ENCODE measurements at places on chromosomes 2 and 18. TPM values are rescaled to one million over a fixed set of nuclear protein-coding genes. Genes with fewer than 3 reads are reported as not detected.

Gene PTPN4
- total RNA-seq = 76.4 TPM

Gene IFIH1
- 90.0 TPM for total RNA-seq

Gene MTCL1
- total RNA-seq = 0.59 TPM

Gene OR6B2
- not detected for total RNA-seq

Gene DCTN1
- total RNA-seq = 98.3 TPM

Gene ERBB4
- total RNA-seq = not detected

Gene SERPINB4
- total RNA-seq = not detected

Gene IL36RN
- total RNA-seq = not detected

Gene CYP26B1
- total RNA-seq = not detected

Gene MCM6
- total RNA-seq = 130 TPM

Gene FNDC4
- not detected for total RNA-seq

Gene LRRTM1
- total RNA-seq = not detected

GRCh38 chr2:60556576-60557485, 3.4 kb upstream of the BCL11A start:
- H3K36me3 ChIP-seq = no peaks in the 10 kb centered on the region
- no peak overlapping the region for H3K27ac ChIP-seq
- H3K27me3 ChIP-seq = peaks cover 80% of the 10 kb centered on the region
- no peak for DNase-seq
- H3K4me3 ChIP-seq = peak overlapping the region; percentile 5
- H3K4me1 ChIP-seq = peaks cover 24% of the 10 kb centered on the region

- no peak overlapping the region for H3K4me3 ChIP-seq
- H3K27me3 ChIP-seq = no peaks in the 10 kb centered on the region
- no peaks in the 10 kb centered on the region for H3K4me1 ChIP-seq
These were observed 1531.7 kb upstream of the PIK3C3 start for GRCh38 chr18:40423291-40423690.

- no peaks in the 10 kb centered on the region for H3K4me1 ChIP-seq
- no peak overlapping the region for H3K4me3 ChIP-seq
- no peaks in the 10 kb centered on the region for H3K36me3 ChIP-seq
- peaks cover 43% of the 10 kb centered on the region for H3K27me3 ChIP-seq
- DNase-seq = no peak
- H3K27ac ChIP-seq = no peak overlapping the region
These were observed 256.5 kb downstream of the TGIF1 start for GRCh38 chr18:3706279-3707097.

- no peak for DNase-seq
- peaks cover 24% of the 10 kb centered on the region for H3K27me3 ChIP-seq
- H3K27ac ChIP-seq = no peak overlapping the region
- peaks cover 14% of the 10 kb centered on the region for H3K4me1 ChIP-seq
These were observed 29.9 kb upstream of the NAPG start for GRCh38 chr18:10495936-10496335.

DNA sequence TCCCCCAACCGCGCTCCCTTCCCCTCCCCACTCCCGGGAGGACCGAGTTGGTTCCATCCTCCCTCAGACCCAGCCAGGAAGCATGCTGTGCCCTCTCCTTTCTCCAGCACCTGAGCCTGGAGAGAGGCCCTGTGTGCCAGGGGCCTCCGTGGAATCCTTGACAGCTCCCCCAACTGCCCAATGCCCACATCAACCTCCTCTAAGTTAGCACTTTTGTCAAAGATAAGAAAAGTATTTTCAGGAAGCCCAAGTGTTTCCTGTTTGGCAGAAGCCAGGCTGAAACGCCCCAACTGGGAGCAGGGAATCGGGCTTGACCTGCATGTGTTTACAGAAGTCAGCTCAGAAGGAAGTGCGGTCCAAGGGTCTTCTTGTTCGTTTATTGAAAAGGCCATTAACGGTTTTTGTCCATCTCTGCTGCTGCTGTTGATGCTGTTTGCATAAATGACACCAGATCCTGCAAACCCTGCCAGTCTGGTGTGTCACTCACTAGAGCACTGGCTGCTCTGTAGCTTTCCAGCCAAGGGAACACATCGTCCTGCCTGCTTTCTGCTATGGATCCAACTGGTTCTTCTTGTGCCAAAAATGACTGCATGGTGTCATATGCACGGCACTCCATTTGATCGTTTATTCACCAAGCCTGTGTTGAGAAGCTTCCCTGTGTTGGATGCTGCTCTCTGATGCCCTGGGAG, 35.4 kb upstream of the COL6A3 start:
- no peaks in the 10 kb centered on the region for H3K36me3 ChIP-seq
- no peak for DNase-seq
- no peak overlapping the region for H3K4me3 ChIP-seq
- no peaks in the 10 kb centered on the region for H3K4me1 ChIP-seq
- no peaks in the 10 kb centered on the region for H3K27me3 ChIP-seq

GRCh38 chr2:1641523-1641922, 102.8 kb downstream of the PXDN start:
- no peak overlapping the region for H3K4me3 ChIP-seq
- H3K27ac ChIP-seq = no peak overlapping the region
- no peaks in the 10 kb centered on the region for H3K4me1 ChIP-seq
- no peaks in the 10 kb centered on the region for H3K36me3 ChIP-seq

- no peak for DNase-seq
- no peak overlapping the region for H3K27ac ChIP-seq
- H3K27me3 ChIP-seq = peaks cover 50% of the 10 kb centered on the region
- H3K36me3 ChIP-seq = peaks cover 2% of the 10 kb centered on the region
- H3K4me3 ChIP-seq = no peak overlapping the region
These were observed 138.8 kb upstream of the CTAGE1 start for GRCh38 chr18:22556222-22557167.

DNA sequence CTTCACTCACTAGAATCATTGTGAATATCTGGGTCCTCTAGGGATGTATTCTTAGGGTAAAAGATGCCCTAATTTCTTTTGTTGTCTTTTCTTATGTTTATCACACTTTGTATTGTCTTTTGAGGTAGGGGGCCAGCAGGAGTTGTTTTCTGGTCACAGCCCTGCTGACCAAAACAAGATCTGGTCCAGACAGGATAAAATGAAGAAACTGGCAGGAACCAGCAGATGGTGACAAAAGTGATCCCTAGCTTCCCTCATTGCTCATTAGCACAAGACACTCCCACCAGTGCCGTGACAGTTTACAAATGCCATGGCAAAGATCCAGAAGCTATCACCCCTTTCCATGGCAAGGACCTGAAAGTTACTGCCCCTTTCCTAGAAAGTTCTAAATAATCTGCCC, 81.7 kb upstream of the CCDC85A start:
- no peak for DNase-seq
- H3K36me3 ChIP-seq = no peaks in the 10 kb centered on the region
- H3K27ac ChIP-seq = no peak overlapping the region
- no peaks in the 10 kb centered on the region for H3K27me3 ChIP-seq
- H3K4me1 ChIP-seq = no peaks in the 10 kb centered on the region

- no peak for DNase-seq
- no peak overlapping the region for H3K4me3 ChIP-seq
- no peak overlapping the region for H3K27ac ChIP-seq
- H3K27me3 ChIP-seq = peaks cover 25% of the 10 kb centered on the region
- H3K36me3 ChIP-seq = no peaks in the 10 kb centered on the region
- H3K4me1 ChIP-seq = no peaks in the 10 kb centered on the region
These were observed 95.3 kb downstream of the EVA1A start for GRCh38 chr2:75465317-75465984.

DNA sequence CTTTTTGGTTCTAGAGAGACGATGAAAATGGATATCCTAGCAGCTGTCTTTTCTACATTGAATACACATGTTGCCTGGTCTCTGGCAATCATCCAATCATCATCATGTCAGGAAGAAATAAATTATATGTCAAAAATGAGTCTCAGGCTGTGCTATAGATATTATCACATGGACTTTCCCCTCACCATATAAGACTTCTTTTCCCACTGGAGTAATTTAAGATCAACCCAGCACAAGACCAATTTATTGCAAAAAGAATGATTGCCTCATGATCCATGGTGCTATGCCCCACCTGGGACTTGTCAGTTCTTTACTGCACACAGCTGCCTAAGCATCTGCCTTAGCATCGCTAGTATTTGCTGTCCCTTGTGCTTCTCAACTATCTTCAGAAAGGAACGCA, 783.7 kb upstream of the TMEFF2 start:
- no peak for DNase-seq
- H3K27ac ChIP-seq = no peak overlapping the region
- no peak overlapping the region for H3K4me3 ChIP-seq
- H3K4me1 ChIP-seq = no peaks in the 10 kb centered on the region

DNA sequence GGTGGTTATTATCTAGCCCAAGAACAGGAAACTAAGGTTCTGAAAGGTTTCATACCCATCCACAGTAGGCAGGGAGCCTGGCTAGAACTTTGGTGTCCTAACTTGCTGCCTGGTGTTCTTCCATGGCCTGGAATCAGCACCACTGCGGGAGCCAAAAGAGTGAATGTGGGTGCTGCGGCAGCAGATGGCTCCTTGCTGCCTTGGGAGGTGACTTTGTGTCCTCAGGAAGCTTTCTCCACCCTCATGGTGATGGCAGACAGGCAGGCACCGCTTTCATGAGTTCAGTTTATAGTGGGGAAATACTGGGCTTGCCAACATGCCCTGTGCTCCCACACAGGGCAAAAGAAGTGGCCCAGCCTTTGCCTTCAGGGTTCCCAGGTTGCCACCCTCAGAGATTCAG, 385.2 kb downstream of the BCL11A start:
- H3K27ac ChIP-seq = no peak overlapping the region
- H3K4me3 ChIP-seq = no peak overlapping the region
- H3K36me3 ChIP-seq = no peaks in the 10 kb centered on the region
- no peak for DNase-seq

GRCh38 chr18:2894841-2895370, 48.1 kb downstream of the EMILIN2 start:
- no peak overlapping the region for H3K27ac ChIP-seq
- H3K36me3 ChIP-seq = peaks cover 2% of the 10 kb centered on the region
- H3K4me1 ChIP-seq = peaks cover 23% of the 10 kb centered on the region
- no peak overlapping the region for H3K4me3 ChIP-seq
- H3K27me3 ChIP-seq = no peaks in the 10 kb centered on the region

DNA sequence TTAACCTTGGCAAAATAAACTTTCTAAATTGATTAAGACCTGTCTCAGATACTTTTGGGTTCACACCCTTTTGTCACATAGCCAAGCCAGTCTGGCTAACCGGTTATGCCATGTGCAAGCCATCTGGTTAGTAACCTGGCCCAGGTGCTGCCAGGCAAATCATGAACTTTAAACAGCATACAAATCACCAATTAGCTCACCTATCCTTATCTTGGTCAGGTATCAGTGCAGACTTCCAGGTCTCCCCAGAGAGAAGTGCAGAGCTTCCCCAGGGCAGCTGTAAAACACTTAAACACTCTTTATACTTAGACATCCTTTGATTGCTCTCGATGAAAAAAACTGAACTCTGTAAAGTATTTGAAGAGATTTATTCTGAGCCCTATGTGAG, 14.9 kb upstream of the MC5R start:
- H3K4me3 ChIP-seq = no peak overlapping the region
- H3K27me3 ChIP-seq = peaks cover 47% of the 10 kb centered on the region
- no peak for DNase-seq
- no peak overlapping the region for H3K27ac ChIP-seq

- no peaks in the 10 kb centered on the region for H3K36me3 ChIP-seq
- no peak for DNase-seq
- H3K4me3 ChIP-seq = no peak overlapping the region
- no peaks in the 10 kb centered on the region for H3K4me1 ChIP-seq
These were observed 212.4 kb upstream of the CWC22 start for GRCh38 chr2:180219491-180219890.

DNA sequence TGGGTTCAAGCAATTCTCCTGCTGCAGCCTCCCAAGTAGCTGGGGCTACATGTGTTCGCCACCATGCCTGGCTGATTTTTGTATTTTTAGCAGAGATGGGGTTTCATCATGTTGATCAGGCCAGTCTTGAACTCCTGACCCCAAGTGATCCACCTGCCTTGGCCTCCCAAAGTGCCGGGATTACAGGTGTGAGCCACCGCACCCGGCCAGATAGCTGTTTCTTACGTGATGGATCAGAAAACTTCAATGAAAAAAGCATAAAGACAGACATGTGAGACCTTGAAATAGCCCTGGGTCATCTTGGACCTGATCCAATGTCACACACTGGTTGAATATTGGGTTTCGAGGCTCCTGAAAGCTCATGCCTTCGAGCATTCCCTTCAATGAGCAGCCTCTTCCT, 66.7 kb upstream of the RTN4 start:
- H3K27me3 ChIP-seq = no peaks in the 10 kb centered on the region
- no peak for DNase-seq
- H3K4me3 ChIP-seq = no peak overlapping the region
- H3K4me1 ChIP-seq = peaks cover 2% of the 10 kb centered on the region

- no peaks in the 10 kb centered on the region for H3K36me3 ChIP-seq
- no peaks in the 10 kb centered on the region for H3K4me1 ChIP-seq
- H3K4me3 ChIP-seq = no peak overlapping the region
- H3K27me3 ChIP-seq = peaks cover 2% of the 10 kb centered on the region
- DNase-seq = no peak
- no peak overlapping the region for H3K27ac ChIP-seq
These were observed 100.1 kb downstream of the HRH4 start for GRCh38 chr18:24560511-24560981.

GRCh38 chr18:49725809-49726674, 87.3 kb downstream of the ACAA2 start:
- no peaks in the 10 kb centered on the region for H3K36me3 ChIP-seq
- peaks cover 28% of the 10 kb centered on the region for H3K27me3 ChIP-seq
- no peak overlapping the region for H3K27ac ChIP-seq
- no peak for DNase-seq
- peaks cover 12% of the 10 kb centered on the region for H3K4me1 ChIP-seq
- H3K4me3 ChIP-seq = no peak overlapping the region

DNA sequence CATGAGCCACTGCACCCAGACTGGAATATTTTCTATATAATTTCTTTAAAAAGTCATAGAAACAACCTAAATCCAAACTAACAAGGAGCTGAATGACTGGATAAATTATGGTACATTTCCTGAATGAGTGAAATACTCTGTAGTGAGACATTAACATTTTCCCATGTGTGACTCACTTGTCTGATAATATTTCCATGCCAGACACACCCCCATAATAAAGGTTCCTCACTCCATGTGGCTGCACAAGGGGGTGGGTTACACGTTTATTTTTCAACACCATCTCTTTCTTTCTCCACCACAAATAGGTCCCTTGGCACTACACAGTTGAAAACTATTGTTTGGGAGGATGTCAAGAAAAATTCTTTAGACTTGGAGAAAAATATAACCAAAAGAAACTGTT, 266.3 kb upstream of the LYPD1 start:
- H3K27me3 ChIP-seq = no peaks in the 10 kb centered on the region
- no peak overlapping the region for H3K27ac ChIP-seq
- no peak overlapping the region for H3K4me3 ChIP-seq
- no peaks in the 10 kb centered on the region for H3K36me3 ChIP-seq
- no peak for DNase-seq

DNA sequence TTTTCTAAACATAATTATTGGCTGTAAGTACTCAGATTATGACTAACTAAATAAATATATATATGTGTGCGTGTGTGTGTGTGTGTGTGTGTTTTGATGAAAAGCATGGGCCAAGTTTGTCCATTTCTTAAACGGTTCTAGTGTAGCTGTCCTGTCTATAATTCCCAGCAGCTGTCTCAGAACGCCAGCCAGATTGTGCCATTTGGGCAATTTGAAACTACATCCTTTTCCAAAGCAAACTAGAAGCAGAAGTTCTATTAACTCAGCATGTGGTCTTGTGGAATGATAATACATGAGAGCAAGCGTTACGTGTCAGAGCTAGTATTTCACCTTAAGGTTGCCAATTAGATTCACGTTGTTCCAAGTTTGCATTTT, 1.7 kb downstream of the ARHGAP28 start:
- DNase-seq = no peak

Data from activated CD8-positive, alpha-beta memory T cell treated with anti-CD3 and anti-CD28 coated beads, Interleukin-2, amount 10 ng/mL, durations not matched to agents 7 days and 5 days (primary cell).